EH (cell line): ENCODE measurements at places on chromosomes 12 and 14.

DNA sequence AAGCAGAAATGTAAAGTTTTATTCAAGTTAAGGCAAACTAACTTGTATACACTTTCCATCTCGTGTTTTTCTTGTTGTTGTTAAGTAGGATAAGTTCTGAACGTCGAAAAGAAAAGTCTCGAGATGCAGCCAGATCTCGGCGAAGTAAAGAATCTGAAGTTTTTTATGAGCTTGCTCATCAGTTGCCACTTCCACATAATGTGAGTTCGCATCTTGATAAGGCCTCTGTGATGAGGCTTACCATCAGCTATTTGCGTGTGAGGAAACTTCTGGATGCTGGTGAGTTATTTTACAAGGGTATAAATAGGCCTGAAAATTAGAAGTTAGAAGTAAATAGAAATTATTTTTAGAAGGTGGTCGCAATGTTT is 25.0 kb downstream of the HIF1A start:
- peak; percentile 49 for DNase-seq

GRCh38 chr12:120292661-120293531 is at the start of gene RNU4-1:
RNU4-1 (minus strand) TSS chr12:120293237.
- peak; percentile 96 for DNase-seq

- DNase-seq = no peak
These were observed 40.8 kb downstream of the GALNT16 start for GRCh38 chr14:69300601-69301221.

GRCh38 chr14:55762595-55763232 is 182.7 kb downstream of the KTN1 start:
- DNase-seq = no peak

GRCh38 chr14:104639885-104640548 is 35.4 kb upstream of the TMEM179 start:
- peak; percentile 55 for DNase-seq

DNA sequence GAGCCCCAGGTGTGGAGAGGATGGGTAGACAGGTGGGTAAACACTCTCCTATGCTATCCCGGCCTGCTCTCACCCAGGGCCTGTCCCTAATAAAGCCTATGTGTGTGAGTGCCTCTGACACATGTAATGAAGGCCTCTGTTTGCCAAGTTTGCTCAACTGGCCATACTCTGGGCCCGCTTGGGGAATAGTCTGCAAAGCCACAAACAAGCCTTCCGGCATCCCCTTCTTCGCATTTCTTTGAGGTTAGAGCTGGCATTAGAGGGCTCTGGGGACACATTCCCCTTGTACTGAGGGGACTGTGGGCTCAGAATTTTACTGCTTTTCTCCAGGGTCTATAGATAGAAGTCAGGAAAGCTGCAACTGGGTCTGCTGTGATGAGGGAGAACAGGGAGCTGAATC is 240.5 kb downstream of the C12orf75 start:
- DNase-seq = no peak

DNA sequence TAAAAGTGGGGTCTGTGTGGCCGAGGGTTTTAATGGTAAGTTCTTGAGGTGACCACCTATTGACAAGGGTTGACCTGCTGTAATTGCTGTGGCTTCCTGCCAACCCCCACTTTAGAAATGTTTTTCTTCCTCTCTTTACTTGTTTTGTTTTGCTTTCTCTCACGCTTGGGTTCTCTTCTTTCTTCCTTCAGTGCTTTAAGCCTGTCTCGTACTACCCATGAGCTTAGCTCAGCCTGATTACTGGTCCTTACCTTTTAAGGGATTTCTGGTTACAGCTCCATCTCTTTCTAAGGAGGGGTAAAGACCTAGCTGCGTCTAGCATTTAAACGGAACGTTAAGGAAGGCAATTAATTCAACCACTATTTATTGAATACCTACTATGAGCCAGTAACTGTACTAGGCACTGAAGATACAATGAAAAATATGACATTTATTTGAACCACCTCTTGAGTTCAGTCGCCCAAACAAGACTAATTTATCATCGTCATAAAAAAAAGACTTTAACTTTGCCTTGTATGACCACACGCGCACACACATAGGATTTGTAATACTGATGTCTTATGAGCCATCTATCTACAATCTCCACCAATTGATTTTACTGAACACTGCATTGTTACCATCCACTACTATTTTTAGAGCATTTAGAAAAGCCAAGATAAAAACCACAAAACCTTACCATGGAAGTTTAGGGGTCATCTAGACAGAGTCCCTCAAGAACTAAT is 888 bp upstream of the PPP1R12A start:
- peak; percentile 63 for DNase-seq

- DNase-seq = peak; percentile 93
These were observed 22.7 kb downstream of the CLIP1 start for GRCh38 chr12:122399592-122400373.

DNA sequence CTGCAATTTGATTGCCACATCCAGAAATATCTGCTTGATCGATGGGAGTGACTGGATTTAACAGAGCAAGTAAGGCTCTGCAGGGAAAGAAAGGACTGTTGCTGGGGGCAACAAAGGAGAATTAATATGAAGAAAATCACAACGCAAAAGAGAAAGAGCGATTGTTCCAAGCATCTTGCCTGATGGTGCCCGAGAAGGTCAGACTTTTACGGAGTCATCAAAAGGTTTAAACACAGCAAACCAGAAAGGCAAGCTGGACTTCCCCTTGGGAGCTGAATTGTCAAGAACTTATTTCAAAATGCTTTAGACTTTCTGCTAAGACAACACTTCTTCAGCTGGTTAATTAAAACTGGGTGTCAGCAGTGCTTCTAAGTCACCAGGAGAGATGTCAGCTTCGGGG is 791.5 kb downstream of the MED13L start:
- DNase-seq = no peak

DNA sequence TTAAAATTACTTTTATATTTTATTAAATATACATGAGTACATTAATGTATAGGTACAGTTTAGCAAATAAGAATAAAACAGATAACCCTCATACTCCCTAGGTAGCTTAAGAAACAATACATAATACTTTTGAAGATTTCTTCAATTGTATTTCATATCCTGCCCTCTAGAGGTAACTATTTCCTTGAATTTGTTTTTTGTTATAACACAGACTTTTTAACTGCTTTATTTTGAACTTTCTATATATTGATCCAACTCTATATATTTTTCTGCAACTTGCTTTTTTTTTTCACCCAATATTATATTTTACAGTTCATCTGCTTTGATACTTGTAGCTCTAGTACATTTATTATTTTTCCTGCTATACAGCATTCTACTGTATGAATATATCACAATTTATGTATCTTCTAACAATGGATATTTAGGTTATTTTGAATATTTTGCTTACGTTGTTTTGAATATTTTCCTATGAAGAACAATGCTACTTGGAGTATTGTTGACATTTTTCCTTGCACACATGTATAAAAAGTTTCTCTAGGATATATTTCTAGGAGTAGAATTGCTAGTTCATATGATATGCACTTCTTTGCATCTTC is 72.8 kb upstream of the ABCD2 start:
- no peak for DNase-seq

GRCh38 chr14:101961011-101961721 is 3.2 kb upstream of the DYNC1H1 start:
- peak; percentile 83 for DNase-seq

- no peak for DNase-seq
These were observed 88.7 kb downstream of the LLPH start for GRCh38 chr12:66041651-66042363.

DNA sequence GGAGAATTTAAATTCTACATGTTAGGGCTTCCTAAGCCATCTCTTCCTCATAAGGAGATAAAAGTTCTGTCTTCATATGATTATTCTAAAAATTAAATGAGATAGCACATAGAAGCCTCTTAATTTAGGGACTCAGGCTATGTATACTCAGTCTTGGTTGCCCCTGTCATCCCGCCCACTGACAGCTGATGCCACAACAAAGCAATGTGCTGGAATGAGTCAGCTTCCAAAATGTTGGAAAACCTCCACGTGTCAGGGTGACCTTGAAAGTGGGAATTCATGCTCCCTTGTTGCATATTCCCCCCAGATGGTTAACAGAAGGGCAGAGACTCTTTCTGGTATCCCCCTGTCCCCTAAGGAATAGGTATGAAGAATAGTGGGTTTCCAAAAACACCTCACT is 238.0 kb upstream of the DDHD1 start:
- DNase-seq = peak; percentile 76

- DNase-seq = no peak
These were observed 149.4 kb upstream of the PLEKHG7 start for GRCh38 chr12:92553389-92553788.

DNA sequence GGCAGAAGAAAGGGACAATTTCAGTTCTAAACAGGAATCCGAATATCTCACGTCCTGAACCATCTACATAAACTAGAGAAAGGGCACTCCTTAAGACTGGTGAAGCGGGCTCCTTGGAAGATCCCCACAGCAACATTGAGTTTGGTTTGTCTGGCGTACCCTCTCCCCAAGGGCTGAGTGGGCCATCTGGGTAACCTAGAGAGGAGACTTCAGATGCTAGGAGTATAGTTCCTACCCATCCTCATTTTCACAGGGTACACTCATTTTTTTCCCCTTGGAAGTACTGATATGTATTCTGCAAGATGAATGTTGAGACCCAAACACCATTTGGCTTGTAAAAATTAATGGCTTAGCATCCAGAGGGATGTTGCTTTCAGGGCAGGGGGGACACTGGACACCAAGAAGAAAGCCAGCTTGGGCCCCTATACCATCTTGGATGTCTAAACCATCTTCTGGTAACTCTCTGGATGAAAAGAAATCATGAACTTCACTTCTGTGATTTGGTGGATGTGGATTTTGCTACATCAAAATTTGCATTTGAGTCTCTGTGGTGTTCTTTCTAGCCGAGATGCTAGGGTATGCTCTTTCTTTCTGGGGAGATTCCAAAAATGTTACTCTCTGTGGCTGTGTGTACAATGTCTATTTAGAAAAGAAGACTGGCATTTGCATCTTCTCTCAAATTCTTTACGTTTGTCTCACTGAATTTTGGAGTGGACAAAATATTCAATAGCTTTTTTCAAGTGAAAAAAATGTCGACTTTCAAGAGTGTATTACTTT is 97.7 kb downstream of the ETV6 start:
- DNase-seq = no peak

- no peak for DNase-seq
These were observed 32.9 kb downstream of the ASCL1 start for GRCh38 chr12:102990419-102990818.

- DNase-seq = peak; percentile 83
These were observed 5.2 kb downstream of the RNASE7 start for GRCh38 chr14:21047378-21047781.

DNA sequence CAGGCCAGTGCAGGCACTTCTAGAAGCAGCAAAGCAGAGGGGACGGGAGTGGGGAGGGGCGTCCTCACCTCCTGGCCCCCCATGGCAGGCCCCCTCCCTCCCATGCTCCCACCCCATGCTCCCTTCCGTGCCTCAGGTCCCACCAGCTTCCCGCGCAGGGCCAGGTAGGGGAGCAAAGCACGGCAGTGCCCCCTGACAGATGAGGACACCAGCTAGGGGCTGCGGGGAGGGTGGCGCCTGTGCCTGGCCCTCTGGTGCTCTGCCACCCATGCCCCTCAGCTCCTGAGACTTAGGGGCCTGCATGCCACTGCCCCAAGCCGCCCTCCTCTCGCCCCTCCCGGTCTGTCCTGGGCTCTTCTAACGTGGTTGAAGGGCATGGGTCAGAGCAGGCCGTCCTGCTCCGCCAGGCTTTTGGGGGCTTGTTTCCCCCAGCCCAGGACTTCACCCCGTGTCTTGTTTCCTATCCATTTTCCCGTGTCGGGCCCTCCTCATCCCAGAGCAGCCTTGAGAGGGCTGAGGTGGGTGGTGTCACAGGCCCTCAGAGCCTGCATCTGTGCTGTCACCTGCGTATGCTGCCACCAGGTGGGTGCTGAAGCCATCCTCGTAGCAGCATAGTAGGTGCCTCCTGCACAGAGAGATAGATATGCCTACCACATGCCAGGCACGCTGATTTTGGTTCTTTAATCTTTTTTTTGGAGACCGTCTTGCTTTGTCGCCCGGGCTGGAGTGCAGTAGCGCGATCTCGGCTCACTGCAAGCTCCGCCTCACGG is 10.2 kb downstream of the TRMT61A start:
- DNase-seq = no peak

DNA sequence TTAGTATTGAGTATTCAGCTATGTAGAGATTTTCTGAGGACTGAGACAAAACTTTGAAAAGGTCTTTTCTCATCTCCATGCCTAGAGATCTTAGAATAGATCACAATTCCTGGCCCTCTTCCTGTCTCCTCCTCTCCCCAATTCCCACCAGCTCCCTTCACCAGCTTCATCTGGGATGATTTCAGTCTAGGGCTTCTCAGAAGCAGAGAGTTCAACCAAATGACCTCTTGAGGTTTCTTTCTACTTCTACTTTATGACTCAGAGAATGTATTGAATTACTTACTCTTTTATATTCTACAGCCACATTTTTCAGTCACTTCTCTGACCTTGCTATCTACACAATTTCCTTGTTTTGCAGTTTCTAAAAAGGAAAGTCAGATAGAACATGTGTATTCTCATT is 19.4 kb upstream of the SNX6 start:
- peak; percentile 98 for DNase-seq

DNA sequence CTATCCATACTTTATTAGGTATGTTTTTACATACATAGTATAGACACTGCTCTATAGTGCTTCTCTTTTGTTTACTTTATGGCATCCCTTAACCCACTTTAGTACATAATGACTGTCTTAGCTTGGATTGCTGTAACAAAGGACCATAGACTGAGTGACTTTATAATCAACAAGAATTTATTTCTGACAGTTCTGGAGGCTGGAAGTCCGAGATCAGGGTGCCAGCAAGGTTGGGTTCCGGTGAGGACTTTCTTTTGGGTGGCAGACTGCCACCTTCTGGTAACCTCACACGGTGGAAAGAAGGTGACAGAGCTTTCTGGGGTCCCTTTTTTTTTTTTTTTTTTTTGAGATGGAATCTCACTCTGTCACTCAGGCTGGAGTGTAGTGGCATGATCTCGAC is 48.6 kb upstream of the PPM1H start:
- no peak for DNase-seq

DNA sequence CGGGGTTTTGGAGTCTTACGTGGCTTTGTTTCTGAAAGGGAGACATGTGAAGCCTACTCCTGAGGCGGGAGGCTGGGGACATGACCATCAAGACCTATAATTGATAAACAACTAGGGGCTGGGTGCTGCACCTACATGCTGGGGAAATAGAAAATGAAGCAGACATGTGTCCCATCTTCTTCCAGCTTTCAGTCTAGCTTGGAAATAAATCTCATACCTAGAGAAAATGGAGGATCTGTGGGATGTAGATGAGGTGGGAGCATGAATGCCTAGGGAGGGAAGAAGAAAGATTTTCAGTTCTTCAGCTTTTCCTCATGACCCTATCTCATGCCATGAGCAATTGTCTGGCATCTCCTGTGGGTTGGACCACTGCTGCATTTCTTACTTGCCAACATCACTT is 22.1 kb downstream of the EMP1 start:
- DNase-seq = no peak

DNA sequence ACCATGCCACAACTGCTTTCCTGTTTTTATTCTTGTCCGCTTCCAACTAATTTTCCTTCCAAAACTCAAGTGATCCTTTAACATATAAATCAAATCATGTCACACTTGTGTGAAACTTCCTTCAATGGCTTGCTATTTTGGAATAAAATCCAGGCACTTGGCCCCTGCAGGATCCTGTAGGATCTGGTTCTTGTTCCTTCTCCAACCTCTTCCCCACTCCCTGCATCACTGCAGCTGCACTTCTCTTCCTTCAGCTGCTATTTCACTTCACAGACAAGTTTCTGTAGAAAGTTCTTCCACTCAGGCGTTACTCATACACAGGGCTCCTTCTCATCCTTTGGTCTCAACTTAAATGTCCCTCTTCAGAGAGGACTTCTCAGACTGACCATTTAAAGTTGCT is 239.7 kb upstream of the BTG1 start:
- DNase-seq = no peak

GRCh38 chr14:61298824-61299223 is 17.7 kb upstream of the TMEM30B start:
- no peak for DNase-seq
